ENCODE measurements at places on chromosomes 3 and 15.
A peak's percentile ranks its signal among the peaks of the same experiment; 100 is the strongest.

DNA sequence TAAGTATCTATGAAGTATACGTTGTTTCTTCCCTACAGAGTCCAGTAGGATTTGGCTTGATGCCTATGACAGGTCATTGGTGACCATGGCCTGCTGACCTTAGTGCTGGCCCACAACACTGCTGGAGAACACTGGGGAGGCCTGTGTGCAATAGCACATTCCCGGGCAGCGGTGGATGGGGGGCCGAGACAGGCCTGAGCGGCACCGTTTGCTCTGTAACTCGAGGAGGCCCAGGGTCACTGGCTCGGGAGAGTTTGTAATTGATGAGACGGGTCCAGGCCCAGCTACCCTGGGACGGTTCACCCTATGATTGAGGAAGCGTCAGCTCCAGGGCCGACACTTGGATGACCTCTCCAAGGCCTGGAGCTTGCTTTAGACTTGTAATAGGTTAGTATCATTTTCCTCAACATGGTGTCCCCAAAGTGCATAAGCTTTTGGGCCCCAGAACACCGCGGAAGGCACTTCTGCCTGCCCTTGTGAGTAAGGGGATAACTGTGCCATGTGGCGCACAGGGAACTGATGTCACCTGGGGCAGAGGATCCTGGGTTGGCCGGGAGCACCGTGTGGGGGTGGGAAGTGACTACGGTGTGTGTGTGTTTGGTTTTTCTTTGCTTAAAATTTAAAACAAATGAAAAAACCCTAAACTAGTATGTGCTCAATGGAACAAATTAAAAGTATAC, 12.0 kb downstream of the TRPM1 start:
- DNase-seq: peak; percentile 67

DNA sequence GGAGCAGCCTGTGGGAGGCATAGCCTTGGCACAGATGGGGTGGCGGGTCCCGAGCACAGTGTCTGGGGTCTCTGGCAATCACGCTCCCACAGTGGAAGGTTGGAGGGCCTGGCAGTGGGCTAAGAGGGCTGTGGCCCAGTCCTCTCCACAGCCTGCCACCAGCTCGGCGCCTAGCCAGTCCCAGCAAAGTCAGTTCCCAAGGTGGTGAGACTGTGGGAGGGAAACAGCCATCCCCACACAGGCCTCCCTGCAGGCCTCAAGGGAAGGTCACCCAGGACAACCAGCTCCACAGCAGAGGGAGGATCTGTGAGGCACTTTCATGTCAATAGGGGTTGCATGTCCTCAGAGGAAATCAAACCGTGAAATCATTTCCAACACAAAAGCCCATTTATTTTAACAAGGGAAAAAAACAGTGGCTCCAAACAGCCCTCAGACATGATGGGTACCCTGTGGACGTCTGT, 27.6 kb upstream of the LIMD1 start:
- no peak for DNase-seq

DNA sequence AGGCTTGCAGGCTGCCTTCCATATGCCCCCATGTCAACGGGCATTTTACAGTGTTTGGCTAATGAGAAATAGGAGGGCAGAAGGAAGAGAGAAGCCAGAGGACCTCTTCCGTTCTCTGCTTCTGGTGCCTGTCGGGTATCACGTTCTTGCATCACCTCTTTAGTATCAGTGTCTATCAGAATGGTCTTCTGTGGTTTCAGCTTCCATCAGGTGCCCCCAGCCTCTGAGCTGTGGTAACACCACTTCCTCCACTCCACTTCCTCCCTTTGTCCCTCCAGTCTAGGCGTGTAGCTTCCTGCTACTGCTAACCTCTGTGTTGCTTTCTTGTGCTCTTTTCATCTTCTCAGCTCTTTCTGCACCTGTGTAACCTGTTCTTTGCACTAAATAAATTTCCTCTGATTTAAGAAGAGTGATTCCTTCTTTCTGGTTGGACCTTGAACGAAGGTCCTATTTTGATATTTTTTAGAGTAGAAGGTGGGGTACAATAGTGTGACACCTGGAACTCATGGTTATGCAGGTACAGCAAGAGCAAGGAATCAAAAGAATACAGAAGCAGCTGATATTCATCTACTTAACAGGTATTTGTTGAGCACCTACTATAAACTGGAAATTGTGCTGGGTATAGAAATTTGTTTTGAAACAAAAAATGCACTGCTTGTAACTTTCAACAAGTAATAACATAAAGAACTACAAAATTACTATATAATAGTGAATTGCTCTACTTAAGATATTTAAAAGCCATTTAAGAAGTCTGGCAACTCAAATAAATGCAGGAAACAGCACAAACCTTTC, 27.4 kb upstream of the FOXB1 start:
- no peak for DNase-seq

GRCh38 chr15:41656188-41656587, 4.0 kb upstream of the MGA start:
- no peak for DNase-seq

DNA sequence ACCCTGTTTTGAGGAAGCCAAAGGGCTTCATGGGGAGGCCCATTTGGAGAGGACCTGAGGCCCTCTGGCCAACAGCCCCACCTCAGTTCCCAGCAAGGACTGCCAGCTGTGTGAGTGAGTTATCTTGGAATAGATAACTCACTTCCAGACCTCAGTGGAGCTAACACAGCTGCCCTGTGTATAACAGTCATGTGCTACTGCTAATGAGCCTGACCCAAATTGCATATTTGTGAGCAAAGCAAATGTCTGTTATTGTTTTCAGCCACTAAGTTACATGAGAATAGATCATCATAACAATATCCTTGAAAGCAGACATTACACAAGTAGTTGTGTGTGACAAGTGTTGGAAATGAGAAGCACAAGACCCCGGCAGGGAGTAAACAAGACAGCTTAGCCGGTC, 355.8 kb downstream of the MCTP2 start:
- no peak for DNase-seq

DNA sequence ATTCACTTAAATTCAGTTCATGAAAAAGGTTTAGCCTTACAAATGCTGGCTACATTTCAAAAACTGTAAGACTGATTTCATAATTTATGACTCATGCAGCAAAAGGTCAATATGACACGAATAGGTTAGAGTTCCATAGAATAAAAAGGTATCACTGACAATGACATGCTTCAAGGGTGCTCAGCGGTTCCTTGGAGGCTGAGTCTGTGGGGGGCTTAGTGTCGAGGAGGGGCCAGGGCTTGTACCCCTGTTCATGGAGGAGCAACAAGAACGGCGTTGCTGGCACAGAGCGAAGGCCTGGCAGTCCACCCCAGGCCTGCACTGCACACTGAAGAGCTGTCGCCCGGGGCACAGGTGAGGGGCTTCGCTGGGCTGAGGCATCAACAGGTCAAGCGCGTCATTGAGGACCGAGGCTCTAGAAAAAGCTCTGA, 174.2 kb downstream of the NR1D2 start:
- no peak for DNase-seq

GRCh38 chr3:193853511-193854219, 260.7 kb downstream of the OPA1 start:
- DNase-seq: no peak
